Endothelial cell of coronary artery (primary cell): ENCODE measurements at places on chromosomes 7 and 10. TPM values are rescaled to one million over a fixed set of nuclear protein-coding genes. Genes with fewer than 3 reads are reported as not detected.

Gene NXPH1
- total RNA-seq, result not detected in 2 replicates

Gene ZNF467
- total RNA-seq, result 2.6 and 3.8 TPM in 2 replicates

Gene MCM7
- 51.6 and 123 TPM in 2 replicates for total RNA-seq

Gene GSTO2
- 0.18 and 0.66 TPM in 2 replicates for total RNA-seq

Gene STAMBPL1
- total RNA-seq, result 0.81 and 3.2 TPM in 2 replicates

Gene MRLN
- not detected in 2 replicates for total RNA-seq

Gene TBX20
- 1.3 and 3.2 TPM in 2 replicates for total RNA-seq

Gene ZNHIT1
- 94.3 and 111 TPM in 2 replicates for total RNA-seq

Gene TRIM56
- total RNA-seq, result 18.7 and 36.1 TPM in 2 replicates

Gene GIMAP1
- 12.9 and 14.3 TPM in 2 replicates for total RNA-seq

Gene IDI1
- 23.5 and 28.6 TPM in 2 replicates for total RNA-seq

Gene MMP21
- under 0.01 and 0.09 TPM in 2 replicates for total RNA-seq

Gene ITIH5
- total RNA-seq, result 0.19 TPM in 1 of 2 replicates, not detected in the other

Gene GPRIN2
- total RNA-seq, result not detected in 2 replicates

Gene NODAL
- total RNA-seq, result not detected in 2 replicates

Gene FAM237B
- not detected in 2 replicates for total RNA-seq

Gene CCDC126
- total RNA-seq, result 10.3 and 10.9 TPM in 2 replicates

Gene SLC39A12
- under 0.01 TPM in 1 of 2 replicates, not detected in the other for total RNA-seq

Gene UTF1
- not detected in 2 replicates for total RNA-seq

Gene CLIP2
- 26.2 and 33.1 TPM in 2 replicates for total RNA-seq

Gene ZPBP
- total RNA-seq, result not detected in 2 replicates

Gene CPED1
- total RNA-seq, result 0.27 and 3.4 TPM in 2 replicates

Gene EXOC6
- 144 and 152 TPM in 2 replicates for total RNA-seq

Gene ASZ1
- total RNA-seq, result not detected in 2 replicates

Gene WIPF3
- total RNA-seq, result not detected in 2 replicates

Gene DPYSL4
- total RNA-seq, result 14.7 and 36.4 TPM in 2 replicates

Gene KIF11
- total RNA-seq, result 9.9 and 24.6 TPM in 2 replicates

Gene CPEB3
- total RNA-seq, result 0.81 and 0.94 TPM in 2 replicates

Gene SRRM3
- total RNA-seq, result 0.45 and 1.3 TPM in 2 replicates

Gene IGFBP3
- total RNA-seq, result 6.7 and 300 TPM in 2 replicates

Gene CPVL
- not detected in 2 replicates for total RNA-seq

Gene RET
- total RNA-seq, result 0.09 TPM in 2 replicates

Gene ADGRA1
- not detected in 2 replicates for total RNA-seq

Gene ZNF727
- total RNA-seq, result 0.09 TPM in 1 of 2 replicates, not detected in the other

Gene CTAGE15
- 0.09 and 0.38 TPM in 2 replicates for total RNA-seq

Gene MSS51
- 0.54 and 1.2 TPM in 2 replicates for total RNA-seq

Gene CYP2C8
- total RNA-seq, result not detected in 2 replicates

Gene CPN1
- not detected in 2 replicates for total RNA-seq

Gene ZNF22
- 36.1 and 38.2 TPM in 2 replicates for total RNA-seq

Gene MBL2
- not detected in 2 replicates for total RNA-seq

Gene ACBD7
- total RNA-seq, result 1.4 and 1.9 TPM in 2 replicates

Gene C10orf67
- total RNA-seq, result not detected in 2 replicates

Gene GOLGA7B
- under 0.01 TPM in 1 of 2 replicates, not detected in the other for total RNA-seq

Gene EPHB6
- total RNA-seq, result 0.36 and 3.4 TPM in 2 replicates

Gene MET
- total RNA-seq, result 61.1 and 63.3 TPM in 2 replicates

Gene AKR1C2
- total RNA-seq, result 3.5 TPM in 1 of 2 replicates, not detected in the other

Gene RAB18
- 37.5 and 45.2 TPM in 2 replicates for total RNA-seq

Gene ARHGEF35
- total RNA-seq, result 0.18 and 0.56 TPM in 2 replicates

Gene DNAH11
- total RNA-seq, result 0.63 and 3.3 TPM in 2 replicates

Gene RAB19
- 0.27 TPM in 1 of 2 replicates, not detected in the other for total RNA-seq

Gene GPR37
- total RNA-seq, result 0.66 and 4.7 TPM in 2 replicates

Gene STOX1
- total RNA-seq, result 0.09 TPM in 2 replicates

Gene RNF32
- 0.18 and 0.19 TPM in 2 replicates for total RNA-seq

Gene BICC1
- 0.45 and 8.1 TPM in 2 replicates for total RNA-seq

Gene SPDYE6
- not detected in 2 replicates for total RNA-seq

Gene SPDYE9
- total RNA-seq, result not detected in 2 replicates

Gene MMD2
- total RNA-seq, result not detected in 2 replicates

Gene EPDR1
- 0.18 and 14.8 TPM in 2 replicates for total RNA-seq
